ENCODE measurements at places on chromosomes 11 and 22. TPM values are rescaled to one million over a fixed set of nuclear protein-coding genes. Genes with fewer than 3 reads are reported as not detected.

GRCh38 chr11:128796270-128796669 is 70.8 kb downstream of the KCNJ1 start:
- no peak for DNase-seq

DNA sequence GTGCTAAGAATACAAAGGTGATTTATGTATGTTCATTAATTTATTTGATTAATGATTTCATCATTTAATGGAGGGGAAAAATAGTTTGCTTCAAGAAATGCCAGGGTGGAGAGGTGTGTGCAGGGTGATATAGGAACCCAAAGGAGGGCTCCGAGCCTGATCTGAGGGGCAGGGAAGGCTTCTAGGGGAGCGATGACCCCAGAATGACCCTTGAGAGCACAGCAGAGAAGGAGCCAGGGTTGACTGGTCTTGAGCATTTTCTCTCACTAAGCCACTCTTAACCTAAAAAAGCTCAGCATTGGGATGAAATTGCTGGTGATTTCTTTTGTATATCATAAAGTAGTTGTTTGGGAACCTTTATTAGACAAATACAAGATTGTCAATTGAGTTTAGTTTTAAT is 35.1 kb downstream of the HIPK3 start:
- DNase-seq = no peak

- DNase-seq = no peak
These were observed 14.4 kb downstream of the DAGLA start for GRCh38 chr11:61694602-61694939.

DNA sequence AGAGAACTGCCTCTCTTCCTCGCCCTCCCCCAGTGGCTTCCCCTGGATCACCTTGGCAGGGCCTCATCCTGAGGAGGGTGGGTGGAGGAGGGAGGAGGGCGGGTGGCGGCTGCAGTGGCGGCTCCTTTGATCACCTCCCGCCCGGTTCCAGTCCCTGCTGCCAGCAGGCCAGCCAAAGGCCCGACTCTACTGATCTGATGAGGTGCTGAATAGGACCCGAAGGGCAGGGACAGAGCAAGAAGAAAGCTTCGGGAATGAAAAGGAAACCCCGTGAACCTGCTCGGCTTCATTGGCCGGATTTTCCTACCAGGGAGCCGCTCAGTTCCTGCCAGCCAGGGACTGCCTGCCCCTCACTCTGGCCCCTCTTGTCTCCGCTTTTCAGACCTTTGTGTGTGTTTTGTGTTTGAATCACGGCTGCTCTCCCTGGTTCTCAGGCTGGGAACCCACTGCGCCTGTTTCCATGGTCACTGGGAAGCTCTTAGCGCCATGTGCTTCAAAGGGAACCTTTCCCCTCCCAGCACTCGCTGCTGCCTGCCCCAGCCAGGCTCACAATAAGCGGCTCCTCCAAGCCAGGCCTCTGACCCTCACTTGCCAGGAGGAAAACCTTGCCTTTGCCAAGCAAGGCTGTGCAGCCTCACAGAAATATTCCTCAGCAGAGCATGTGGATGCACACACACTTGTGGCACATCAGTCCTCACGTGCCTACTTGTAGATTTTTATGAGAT is 56.8 kb downstream of the C22orf31 start:
- DNase-seq = peak; percentile 30

DNA sequence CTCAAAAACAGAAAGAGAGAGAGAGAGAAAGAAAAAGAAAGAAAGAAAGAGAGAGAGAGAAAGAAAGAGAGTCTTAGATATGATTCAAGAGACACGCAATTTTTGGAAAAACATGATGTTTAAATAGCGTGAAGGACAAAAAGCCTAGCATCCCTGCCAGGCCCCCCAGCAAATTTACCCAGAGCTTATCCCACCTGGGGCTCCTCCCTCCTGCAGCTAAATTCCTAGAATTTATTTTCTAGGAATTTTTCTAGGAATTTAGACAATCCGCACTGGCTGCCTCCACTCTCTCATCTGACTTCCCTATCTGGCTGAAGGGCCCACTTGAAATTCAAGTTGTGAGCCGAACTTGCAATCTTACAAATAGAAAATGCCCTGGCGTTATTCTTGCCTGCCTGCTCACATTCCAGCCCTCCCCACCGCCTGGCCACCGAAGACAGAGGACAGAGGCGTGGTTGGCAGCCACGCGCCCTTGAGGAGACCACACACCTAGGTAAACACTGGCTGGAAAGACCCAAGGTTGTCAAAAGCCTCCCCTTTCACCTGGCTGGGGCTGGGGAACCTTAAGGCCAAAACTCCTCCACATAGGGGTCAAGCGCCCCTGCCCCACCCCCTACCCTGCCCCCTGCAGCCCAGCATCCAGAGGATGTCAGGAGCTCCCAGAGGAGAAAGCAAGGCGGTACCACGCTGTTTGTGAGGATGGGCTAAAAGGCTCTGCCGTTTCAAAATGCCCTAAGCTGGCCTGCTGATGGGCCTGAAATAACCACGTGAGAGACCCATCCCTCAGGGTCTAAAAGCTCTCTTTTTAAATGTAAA is 42.2 kb downstream of the AHNAK start:
- DNase-seq = no peak

GRCh38 chr11:62719302-62719978 is 7.8 kb downstream of the HNRNPUL2 start:
- DNase-seq = no peak

- no peak for DNase-seq
These were observed 20.9 kb downstream of the PARVG start for GRCh38 chr22:44201665-44202064.

- peak; percentile 89 for DNase-seq
These were observed 135.2 kb downstream of the MAML2 start for GRCh38 chr11:96207459-96208449.

GRCh38 chr11:67368621-67369020 is 4.8 kb downstream of the CLCF1 start:
- DNase-seq = no peak

- no peak for DNase-seq
These were observed 156.4 kb upstream of the TBCEL start for GRCh38 chr11:120867531-120867930.

DNA sequence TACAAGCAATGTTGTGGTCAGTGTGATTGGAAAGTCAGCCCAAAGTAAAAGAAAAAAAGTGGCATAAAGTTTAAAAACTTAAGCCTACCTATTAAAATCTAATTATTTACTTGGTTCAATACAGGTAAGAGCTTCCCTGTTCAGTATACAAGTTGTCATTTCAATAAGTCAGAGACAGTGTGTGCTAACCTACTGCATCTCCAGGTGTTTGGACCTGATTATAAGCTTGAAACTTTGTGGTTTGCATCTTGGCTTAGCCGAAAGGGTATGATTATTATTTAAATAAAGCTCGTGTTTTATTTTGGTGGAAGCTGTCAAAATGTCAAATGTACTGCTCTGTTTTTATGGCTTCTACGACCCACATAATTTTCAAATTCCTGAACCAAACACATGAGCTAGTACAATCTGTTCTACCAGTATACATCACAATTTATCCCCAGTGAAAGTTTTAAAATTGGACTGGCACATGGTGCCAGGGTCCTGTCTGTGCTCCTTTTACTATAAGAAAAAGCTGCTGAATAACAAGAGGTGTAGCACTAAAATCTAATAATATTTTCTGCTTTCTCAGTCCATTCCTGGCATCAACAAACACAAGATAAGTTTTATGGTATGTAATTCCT is 103.9 kb upstream of the ANO3 start:
- no peak for DNase-seq

DNA sequence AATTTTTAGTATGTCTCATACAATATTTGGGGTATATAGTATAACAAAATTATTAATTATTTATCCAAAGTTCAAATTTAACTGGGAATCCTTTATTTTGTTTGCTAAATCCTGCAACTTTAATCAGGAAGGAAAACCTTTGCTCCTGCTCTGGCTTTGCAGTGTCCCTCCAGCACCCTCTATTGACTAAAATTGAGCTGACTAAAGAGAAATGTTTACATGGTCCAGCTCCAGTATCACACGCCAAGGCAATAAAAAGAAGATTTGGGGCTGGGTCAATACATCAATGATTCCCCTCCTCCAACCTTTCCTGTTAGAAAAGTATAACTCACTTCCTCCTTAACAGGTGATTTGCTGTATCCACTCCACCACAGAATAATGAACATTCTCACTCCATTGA is 153.0 kb upstream of the LRRC4C start:
- no peak for DNase-seq

DNA sequence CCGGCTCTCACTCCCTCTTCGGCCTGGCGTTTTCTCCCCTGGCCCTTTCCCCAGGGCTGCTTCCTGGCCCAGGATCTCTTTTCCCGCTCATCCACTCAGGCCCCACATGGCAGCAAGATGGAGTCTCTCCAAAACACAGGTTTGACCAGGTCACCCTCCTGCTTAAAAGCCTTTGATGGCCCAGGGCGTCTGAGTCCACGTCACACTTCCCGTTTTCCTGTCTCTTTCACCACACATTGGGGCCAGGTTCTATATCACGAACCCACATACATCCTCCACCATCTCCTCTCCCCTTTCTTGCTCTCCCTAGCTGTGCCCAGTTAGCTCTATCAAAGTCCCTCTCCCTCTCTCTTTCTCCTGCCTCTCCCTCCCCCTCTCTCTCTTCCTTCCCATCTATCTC is 7.8 kb upstream of the LRRC32 start:
- DNase-seq = no peak

GRCh38 chr11:30445056-30445455 is 122.2 kb downstream of the ARL14EP start:
- no peak for DNase-seq

DNA sequence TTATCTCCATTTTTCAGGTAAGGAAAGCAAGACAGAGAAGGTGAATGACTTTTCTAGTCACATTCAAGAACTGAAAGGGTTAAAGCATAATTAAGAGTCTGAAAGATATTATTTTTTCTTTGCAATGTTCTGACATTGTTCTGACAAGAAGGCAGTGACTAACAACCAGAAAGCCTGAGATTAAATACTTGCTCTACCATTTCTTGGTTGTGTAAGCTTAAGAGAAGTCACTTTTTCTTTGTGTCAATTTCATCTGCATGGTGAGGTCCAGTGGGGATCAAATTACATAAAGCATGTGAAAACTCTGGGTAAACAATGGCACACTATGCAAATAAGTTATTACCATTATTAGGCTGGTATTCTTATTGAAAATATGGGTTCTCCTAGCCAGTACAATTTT is 73.7 kb downstream of the PHF21A start:
- DNase-seq = no peak

The ACCS gene
- total RNA-seq = 2.8 TPM

The KIF18A gene
- 6.8 TPM for total RNA-seq

The CASP5 gene
- not detected for total RNA-seq

The NTM gene
- total RNA-seq = under 0.01 TPM

The SCGB1C1 gene
- total RNA-seq = not detected

The MYBPC3 gene
- total RNA-seq = not detected

The HBB gene
- not detected for total RNA-seq

The CCDC89 gene
- total RNA-seq = not detected

The LDLRAD3 gene
- 3.9 TPM for total RNA-seq

The LMNTD2 gene
- total RNA-seq = 1.1 TPM

The RCOR2 gene
- total RNA-seq = under 0.01 TPM

The LIF gene
- total RNA-seq = 0.22 TPM

All from lung microvascular endothelial cell (primary cell).